ENCODE measurements at places on chromosomes 3 and 15. TPM values are rescaled to one million over a fixed set of nuclear protein-coding genes. Genes with fewer than 3 reads are reported as not detected.
A peak's percentile ranks its signal among the peaks of the same experiment; 100 is the strongest.

DNA sequence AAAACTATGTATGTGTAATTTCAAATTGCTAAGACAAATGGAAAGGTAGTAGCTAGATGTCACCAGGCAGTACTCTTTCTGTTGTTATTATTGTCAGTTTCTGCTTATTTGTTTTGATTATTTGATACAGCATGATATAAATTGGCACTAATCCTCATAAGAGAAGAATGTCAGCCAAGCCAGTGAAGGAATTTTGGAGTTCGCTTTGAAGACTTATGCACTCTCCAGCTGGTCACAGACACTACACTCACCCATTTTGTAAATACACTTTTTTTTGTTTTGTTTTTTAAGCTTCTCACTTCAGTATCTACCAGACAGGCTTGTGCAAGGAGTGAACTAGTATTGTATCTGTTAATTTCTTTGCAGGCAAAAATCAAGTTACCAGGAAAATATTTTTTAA lies 180.2 kb upstream of the TTC14 start:
- no peak for DNase-seq

DNA sequence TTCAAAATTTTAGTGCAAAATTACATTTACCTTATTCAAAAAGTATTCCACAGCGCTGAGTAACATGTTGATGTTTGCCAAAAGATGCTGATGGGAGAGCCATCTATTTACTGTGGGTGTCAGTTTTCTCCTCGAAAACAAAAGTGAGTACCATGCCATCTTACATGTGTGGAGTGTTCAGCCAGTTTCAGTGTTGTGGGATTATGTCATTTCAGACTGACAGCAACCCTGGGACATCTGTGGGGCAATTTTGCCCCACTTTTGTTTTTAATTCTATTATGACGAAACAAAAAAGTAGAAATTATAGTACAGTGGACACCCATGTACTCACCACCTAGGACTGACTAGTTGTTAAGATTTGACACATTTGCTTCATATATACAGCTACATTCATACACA lies 19.6 kb downstream of the SLCO3A1 start:
- DNase-seq = no peak

DNA sequence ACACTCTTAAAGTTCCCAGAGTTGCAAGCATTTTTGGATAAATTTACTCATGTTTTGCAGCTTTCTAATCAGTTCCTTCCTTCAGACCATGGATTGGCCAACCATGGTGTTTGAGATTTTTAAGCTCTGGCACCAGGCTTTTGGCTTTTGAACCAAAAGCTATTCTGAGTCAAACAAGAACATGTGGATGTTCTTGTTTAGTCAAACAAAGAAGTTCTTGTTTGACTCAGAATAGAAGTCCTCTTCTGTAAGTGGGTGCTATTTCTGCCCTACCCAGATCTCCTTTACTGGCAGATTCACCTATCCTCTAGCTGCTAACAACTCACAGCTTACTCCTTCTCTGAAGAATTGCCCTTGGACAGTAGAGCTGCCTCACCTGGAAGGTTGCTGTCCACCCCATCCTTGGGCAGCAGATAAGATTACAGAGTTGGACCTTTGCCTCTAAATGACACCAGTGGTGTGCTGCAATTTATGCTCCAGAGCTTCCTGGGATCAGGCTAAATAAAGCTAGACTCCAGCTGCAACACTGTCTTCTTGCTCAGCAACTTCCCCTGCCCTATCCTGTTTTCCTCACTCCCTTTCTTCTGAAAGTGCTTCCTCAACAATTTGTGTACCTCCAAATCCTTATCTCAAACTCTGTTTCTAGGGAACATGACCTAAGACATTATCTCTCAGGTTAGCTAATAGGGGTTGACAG lies 65.6 kb downstream of the COL6A6 start:
- no peak for DNase-seq

- DNase-seq = no peak
Measured at GRCh38 chr3:159536876-159537275, 451.8 kb upstream of the IL12A start.

GRCh38 chr3:50610181-50610971 lies 1.2 kb downstream of the CISH start:
- peak; percentile 41 for DNase-seq

DNA sequence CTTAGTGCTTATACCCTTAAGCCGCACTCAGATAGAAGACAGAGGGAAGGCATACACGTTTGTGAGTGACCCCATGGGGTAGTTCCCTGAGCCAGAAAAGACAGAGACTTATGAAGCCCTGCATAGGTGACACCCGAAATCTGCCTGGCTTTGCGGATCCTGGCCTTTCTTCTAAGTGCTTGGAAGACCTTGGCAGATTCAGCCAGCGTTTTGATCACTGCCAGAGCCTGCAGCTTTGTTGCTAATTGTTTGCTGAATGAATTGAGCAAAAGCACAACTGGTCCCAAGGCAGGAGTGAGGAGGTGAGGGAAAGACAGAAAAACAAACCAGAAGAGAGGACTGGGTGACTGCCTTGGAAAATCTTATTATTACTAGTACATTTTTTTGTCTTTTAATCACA lies 168.3 kb upstream of the ICE2 start:
- no peak for DNase-seq

- DNase-seq = no peak
Measured at GRCh38 chr15:99142562-99142961, 37.7 kb downstream of the SYNM start.

- no peak for DNase-seq
Measured at GRCh38 chr3:72597756-72598195, 250.5 kb downstream of the SHQ1 start.

DNA sequence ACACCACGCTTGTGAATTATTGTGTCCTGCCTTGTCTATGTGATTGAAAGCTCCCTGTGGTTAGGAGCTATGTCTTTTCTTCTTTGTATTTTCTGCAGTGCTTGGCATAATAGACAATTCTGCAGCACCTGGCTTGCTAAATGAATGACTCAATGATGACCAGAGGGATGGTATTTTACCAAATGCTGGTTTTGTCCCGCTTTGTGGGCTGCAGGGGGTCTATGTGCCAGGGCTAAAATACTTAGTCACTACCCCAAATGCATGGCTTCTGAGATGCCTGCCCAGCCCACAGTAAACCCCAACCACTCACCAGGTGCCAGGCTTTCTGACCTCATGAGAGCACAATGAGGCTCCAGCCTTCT lies 50.9 kb downstream of the BOC start:
- DNase-seq = no peak

GRCh38 chr3:106398891-106399600 lies 530.2 kb upstream of the CBLB start:
- DNase-seq = no peak

DNA sequence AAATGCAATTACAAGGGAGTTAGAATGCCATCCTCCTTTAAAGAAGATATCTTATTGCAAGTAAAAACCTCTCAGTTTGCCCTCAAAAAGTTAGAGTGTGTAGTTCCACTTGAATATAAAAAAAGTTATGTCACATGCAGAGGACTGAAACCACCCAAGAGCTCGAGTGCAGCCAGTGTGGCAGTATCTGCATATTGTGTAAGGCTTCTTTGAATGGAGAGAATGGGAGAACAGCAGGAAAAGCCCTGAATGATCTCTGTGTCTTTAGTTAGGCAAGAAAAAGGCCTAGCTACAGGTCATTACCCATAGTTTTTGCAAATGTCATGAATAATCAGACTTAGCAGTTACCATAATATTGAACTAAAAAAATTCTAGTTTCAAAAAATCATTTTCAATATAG lies 13.9 kb upstream of the TEX9 start:
- no peak for DNase-seq

DNA sequence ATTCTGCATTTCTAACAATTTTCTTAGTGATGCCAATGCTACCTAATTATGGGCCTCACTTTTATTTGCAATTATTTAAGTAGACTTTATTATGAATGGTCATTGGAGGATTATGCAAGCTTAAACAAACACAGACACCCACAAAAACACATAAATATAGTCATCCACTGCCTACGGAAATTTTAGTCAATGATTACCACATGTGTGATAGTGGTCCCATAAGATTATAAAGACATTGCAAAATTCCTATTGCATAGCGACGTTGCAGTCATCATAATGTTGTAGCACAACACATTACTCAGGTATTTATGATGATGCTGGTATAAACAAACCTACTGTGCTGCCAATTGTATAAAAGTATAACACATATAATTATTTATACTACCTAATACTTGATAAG lies 247.8 kb upstream of the ALCAM start:
- no peak for DNase-seq

GRCh38 chr3:155019575-155019974 lies 60.5 kb upstream of the MME start:
- DNase-seq = no peak

DNA sequence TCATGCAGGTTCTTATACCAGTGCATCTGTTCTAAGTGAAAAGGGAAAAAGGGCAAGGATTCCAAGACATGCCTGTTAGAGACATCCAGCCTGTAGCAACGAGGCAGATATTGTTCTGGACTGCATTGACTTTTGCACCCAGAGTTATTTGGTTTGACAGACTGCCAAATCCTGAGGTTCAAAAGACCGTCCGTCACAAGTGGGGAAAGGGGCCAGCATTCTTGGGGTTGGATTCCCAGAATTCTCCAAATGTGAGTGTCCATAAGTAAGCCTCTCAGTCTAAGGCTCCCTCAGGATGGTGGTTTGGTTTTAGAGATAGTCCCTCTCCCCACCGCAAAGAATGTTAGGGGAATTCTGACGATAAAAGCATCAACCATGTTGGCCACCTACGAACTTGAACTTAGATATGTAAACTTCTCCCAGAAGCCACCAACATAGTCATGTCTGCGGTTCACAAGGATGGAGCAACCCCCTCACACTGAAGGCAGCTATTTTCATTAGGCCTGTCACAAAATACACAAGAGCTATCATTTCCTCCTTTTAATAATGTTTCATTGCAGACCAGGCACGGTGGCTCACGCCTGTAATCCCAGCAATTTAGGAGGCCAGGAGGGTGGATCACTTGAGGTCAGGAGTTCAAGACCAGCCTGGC lies 13.6 kb upstream of the LACTB start:
- DNase-seq = peak; percentile 41

DNA sequence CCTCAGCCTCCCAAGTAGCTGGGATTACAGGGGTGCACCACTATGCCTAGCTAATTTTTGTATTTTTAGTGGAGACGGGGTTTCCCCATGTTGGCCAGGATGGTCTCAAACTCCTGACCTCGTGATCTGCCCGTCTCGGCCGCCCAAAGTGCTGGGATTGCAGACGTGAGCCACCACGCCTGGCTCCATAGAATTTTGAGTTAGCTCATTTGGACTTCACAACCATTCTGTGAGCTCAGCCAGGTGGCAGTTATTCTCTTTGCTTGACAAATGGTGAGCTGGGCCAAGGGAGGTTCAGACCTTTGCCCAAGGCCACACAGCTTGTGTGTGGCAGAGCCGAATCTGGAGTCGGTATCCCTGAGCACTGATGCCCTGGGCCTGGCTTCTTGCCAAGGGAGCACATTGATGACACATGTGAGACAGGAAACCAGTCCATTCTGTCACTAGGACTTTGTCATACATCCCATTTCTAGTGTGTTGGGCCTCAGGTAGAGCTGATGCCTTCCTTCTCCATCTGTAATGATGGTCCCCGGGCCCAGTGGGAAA lies 17.6 kb downstream of the PODXL2 start:
- no peak for DNase-seq

DNA sequence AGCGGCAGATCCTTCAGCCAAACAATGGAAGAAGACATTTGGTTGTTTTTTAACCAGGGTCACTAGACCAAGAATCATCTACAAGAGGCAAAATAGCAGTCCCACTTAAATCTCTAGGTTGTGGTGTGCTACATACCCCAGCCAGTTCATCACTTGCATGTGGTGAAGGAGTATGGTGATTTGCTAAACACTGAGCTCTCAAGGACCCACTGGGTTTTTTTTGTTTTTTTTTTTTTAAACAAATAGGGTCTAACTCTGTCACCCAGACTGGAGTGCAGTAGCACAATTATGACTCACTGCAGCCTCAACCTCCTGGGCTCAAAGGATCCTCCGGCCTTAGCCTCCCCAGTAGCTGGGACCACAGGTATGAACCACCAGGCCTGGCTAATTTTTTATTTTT lies 508.0 kb downstream of the FOXP1 start:
- DNase-seq = no peak

DNA sequence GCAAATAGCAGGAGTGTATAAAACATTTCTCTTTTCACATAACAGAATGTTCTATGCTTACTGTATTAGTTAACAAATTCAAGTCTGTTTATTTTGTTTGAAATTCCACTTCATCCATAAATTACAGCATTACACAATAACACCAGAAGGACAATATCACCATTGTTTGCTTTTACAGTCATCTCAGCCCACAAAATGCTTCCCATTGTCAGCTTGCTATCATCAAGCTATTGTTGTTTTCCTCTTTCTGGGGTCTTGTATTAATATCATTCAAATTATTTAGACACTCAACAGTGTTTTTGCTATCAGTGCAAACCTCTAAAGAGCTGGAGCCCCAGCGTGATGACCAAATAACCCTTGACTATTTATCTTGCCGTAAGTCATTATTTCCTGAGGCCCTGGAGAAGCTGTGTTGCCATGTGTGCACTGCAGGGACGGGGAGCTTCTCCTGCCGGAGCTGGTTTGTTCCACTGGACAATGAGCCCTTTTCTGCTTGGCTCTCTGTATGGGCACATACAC lies 1.1 kb downstream of the SAMMSON start:
- no peak for DNase-seq

GRCh38 chr15:80876348-80876674 lies 97.1 kb downstream of the CEMIP start:
- DNase-seq = no peak

DNA sequence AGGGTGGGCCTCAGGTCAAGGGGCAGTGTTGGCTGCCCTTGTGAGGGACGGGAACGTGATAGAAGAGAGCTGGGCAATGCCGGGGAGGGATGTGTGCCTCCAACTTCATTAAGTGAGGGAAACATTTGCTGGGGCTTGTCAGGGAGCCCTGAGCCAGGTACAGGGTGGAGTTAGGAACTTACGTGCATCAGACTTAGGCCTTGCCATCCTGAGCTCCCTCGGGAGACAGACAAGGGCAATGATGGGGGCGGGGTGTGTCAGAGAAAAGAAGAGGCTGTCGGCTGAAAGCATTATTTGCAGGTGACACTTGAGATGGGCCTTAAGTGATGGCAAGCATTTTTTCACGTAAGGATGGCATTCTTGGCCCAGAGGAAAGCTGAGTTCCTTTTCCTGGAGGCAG lies 1.6 kb downstream of the FAM131A start:
- no peak for DNase-seq

DNA sequence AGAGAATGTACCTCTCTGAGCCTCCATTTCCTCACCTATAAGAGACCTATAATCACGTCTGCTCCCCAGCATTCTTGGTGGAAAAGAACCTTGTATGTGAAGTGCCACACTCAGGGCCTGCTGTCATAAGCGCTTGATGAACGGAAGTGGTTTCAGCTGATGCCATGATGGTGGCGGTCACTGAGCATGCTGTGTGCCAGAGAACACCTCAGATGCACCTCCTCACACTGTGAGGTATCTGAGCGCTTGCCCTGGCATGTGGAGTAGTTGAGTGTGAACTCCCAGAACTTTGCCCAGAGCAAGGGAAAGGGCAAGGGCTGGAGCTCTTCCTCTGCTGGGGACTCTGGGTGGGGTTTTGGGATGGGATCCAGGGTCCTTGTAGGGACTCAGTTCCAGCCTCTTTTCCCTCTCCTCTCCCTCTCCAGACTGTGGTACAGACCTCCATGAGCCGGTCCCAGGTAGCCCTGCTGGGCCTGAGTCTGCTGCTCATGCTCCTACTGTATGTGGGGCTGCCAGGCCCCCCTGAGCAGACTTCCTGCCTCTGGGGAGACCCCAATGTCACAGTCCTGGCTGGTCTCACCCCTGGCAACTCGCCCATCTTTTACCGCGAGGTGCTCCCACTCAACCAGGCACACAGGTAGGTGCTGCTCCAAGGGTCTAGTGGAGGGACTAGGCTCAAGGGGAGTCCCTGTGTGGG lies 2.7 kb downstream of the ABHD14A start:
- DNase-seq = no peak

Gene SCAANT1
- total RNA-seq = not detected

Gene CCR5
- 2.2 TPM for total RNA-seq

Gene KCNAB1
- total RNA-seq = 3.5 TPM

Data from left cardiac atrium (tissue), 4 donors.